ENCODE measurements at places on chromosomes 7 and 10.

GRCh38 chr7:40306596-40306995 is 171.8 kb downstream of the SUGCT start:
- no peak for DNase-seq

DNA sequence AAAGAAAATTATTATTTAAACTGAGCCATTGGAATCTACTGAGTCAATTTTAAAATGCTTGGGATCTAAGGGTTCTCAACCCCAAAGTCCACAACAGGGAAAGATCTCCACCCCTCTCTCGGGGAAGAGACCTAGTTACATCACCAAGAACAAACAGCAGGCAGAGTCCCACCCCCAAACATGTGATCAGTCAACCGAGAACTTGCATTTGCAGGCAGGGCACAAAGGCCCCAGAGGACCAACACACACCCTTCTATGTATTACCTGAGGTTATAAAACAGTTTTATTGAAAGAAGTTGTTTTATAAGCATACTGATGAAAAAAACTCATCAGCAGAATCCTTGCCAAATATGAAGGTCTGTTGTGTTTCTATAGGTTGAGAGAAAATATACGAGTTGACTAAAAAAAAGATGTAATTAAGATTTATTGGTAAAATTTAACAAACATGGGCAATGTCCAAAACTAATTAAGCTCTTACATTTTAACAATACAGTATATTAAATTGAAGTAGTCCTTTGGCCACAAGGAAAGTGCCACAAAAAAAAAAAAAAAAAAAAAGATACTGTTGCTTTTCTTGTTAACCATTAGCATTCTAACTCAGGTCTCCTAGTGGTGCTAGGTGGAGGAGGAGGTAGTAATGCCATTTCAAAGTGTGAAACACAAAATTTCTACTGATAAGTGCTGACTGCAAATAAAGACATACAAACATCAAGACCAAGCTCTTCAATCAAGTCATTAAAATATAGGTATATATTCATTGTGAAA is 975 bp upstream of the USP54 start:
- DNase-seq = no peak

GRCh38 chr7:154886591-154886990 is 116.3 kb downstream of the PAXIP1 start:
- no peak for DNase-seq

- no peak for DNase-seq
Observed at GRCh38 chr7:158382363-158383254, 205.0 kb downstream of the PTPRN2 start.

DNA sequence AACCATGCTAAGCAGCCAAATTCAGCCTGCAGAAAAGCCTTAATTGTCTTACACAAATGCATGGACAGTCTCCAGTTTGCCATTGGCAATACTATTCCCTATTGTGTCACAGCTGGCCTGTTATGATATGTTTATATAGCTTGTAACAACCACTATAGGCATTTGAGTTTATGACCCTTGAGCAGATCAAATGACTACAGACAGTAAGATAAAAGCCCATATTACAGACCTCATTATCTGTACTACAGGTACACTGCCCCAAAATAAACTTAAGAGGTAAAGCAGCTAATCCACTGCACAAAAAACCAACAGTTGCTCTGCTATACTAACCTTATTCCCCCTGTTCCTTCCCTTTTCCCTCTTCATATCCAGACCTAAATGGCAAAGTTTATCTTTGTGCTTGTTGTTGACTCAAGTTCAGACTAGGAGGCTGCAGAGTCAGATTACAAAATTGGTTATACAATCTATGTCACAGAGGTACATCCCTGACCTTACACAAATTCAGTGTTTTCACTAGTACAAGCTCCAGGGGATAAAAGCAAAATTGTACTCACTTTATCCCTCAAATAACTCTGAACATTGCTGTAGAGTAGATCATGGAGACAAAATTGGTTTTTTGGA is 218.4 kb downstream of the GRM8 start:
- no peak for DNase-seq

DNA sequence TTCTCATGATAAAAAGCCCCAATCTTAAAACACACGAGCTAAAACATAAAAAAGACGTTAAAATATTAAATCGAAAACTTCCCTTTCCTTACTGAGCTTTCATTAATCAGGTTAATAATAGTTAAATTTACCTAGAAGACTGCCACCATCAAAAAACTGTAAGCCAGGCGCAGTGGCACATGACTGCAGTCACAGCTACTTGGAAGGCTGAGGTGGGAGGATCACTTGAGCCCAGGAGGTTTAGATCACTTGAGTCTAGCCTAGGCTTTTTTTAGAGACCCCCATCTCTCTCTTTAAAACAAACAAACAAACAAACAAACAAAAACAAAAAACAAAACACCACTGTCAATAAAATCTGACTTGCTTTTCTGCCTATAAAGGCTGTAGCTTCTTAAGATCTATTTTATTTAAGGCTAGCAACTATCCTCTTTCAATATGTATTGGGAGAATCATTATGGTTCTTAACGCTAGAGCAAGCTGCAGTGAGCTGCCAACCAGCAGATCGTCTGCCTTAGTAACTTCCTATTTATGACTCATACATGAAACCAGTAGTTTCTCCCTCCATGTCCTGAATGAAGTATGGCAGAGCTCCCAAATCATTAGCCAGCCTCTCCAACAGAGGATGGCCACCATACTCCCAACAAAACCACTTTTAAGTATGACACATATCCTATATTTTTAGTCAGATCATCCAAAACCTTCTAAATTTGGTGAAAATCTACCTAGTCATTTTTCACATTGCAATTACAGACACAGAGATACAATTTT is 163.7 kb downstream of the SRPK2 start:
- no peak for DNase-seq

- no peak for DNase-seq
Observed at GRCh38 chr10:117254338-117254737, 13.4 kb downstream of the SLC18A2 start.

- no peak for DNase-seq
Observed at GRCh38 chr7:19118636-19119371, 1.4 kb upstream of the TWIST1 start.

DNA sequence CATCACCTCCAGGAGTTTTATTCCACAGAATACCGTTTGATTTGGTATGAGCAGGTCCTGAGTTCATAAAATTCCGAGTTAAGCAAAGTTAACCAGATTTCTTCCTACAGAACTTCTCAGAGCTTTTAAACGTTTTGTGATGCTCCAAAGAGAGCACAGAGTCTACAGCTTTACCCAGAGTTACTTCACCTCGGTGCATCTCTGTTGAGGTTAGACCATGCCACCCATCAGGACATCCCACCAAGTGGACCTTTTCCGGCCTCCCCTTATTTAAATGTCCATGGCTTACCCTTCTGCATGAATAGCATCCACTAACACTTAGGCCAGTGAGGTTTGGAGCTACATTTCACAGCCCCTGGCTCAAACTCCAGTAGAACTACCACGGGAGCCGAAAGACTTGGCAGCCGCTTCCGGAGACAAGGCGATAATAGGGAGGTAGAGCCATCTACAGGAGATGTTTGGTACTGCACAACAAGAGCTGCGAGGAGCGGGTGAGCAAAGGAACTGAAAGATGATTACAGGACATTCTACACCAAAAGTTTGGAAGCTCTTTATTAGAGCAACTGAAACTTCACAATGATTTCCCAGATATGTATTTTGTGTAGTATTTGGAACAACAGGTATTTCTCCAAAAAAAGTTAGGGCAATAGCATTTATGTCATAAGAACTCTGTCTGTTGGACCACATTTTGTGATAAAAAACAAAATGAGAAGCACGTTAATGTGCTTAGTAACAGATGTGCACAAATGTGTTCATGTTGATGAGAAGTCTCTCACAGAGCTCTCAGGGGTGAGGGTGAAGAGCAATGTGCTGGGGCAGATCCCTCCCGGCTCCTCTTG is 174.7 kb downstream of the HERPUD2 start:
- DNase-seq = peak; percentile 14

- DNase-seq = no peak
Observed at GRCh38 chr10:122292376-122292775, 21.3 kb downstream of the BTBD16 start.

DNA sequence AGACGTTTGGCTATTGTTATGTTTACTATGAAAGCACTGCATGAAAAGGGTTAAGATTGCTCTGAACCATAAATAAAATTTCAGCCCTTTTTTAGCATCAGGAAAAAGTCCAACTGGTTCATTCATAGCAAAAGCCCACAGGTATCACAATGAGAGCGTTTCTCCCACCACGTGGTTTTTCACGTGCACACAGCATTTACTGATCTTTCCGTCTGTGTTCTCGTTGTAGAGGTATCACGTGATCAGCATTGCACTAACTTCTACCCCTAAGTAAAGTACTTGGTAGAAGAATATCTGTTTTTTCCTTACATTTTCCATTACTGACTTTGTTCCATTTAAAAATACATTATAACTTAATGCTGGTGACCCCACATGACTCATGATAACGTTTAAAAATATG is 17.8 kb upstream of the CCDC3 start:
- DNase-seq = no peak

- no peak for DNase-seq
Observed at GRCh38 chr10:55500931-55501559, 700.0 kb upstream of the PCDH15 start.

DNA sequence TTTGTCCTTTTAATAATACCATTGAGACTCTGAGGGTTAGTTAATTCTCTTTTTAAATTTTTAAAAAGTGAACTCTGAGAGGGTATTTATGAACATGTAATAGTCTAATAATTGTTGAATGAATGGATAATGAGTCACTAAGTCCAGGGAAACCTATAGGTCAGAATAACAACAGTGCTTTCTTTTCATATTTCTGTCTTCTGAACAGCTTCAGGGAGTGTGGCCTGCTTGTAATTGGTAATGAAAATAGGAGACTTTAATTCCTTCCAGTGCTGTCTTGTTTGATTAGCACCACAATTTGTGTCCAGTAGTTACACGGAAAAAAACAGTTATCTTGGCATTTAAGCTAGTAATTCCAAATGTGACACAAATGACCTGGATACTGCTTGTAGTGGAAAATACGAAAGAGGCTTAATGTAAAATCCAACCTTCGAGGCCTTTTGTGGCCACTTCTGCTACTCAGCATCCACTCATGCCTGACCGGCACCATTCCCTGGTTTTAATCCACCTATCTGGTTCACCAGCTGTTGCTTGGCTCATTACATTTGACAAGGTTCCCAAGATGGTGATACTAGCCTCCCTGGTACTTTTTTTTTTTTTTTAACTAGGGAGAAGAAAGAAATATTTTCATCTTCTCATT is 149.3 kb upstream of the IMMP2L start:
- DNase-seq = no peak

DNA sequence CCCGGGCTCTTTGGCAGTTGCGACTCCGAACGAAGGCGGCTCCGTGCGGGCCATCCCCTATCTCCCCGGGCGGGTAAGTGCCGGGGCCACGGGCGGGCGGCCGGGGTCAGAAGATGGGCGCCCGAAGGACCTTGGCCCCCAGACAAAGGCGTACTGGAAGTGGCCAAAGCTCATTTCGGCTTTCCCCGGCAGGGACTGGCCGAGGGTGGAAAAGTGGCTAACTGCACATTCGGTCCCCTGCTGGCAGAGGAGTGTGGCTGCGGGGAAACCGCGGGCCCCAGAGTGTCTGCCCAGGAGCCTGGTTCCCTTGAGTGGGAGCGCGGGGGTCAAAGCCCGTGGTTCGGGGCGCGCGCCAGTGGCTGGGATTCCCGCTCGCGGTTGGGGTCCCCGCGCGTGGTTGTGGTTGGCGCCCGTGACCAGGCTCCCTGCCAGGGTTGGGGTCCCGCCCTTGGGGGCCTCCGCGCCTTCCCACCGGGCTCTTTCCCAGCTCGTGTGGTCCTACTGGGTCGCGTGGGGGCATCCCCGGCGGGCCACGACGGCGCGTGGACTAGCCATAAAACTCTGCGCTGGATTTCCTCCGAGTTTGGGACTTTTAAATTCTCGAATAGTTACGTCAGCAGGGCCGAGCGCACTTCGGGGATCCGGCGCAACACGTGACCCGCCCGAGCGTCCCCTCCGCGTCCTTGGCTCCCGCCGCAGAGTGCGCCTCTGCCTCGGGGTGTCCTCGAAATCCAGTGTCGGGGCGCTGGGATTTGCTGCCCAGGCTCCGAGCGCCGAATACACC is 124.4 kb downstream of the TACC2 start:
- DNase-seq = no peak

DNA sequence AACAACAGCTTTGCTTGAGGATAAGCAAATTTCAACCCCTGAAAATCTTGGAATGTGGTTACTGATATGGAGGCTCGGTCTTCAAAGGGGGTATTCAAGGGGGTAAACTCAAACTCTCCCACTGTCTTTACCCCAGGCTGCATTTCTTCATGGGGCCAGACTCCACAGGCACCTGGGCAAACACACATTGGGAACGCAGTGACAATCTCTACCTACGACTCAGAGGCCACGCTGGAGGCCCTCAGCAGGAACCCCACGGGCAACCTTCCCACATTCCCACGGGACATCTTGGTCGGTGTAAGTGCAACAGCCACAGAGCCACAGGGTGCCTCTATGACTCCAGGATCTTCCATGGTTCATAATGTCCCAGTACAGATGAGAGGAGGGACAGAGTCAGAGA is 2.2 kb upstream of the INSIG1 start:
- no peak for DNase-seq

DNA sequence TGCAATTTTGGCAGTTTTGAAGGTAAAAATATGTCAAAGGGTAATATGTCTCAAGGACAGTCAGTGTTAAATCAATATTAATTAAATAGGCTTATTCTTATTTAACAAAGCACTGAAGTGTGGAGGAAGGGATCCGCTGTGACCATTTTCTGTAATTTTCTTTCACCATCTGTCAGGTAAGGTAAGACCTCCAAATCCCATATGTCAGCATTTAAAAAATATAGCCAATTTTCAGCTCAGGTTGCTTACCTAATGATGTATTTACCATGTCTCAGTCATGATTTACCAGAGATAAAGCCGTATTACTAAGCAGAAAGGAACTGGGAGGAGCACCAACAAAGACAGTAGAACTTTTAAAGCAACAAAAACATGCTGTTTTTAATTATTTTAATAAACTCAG is 683.9 kb downstream of the CCSER2 start:
- no peak for DNase-seq

DNA sequence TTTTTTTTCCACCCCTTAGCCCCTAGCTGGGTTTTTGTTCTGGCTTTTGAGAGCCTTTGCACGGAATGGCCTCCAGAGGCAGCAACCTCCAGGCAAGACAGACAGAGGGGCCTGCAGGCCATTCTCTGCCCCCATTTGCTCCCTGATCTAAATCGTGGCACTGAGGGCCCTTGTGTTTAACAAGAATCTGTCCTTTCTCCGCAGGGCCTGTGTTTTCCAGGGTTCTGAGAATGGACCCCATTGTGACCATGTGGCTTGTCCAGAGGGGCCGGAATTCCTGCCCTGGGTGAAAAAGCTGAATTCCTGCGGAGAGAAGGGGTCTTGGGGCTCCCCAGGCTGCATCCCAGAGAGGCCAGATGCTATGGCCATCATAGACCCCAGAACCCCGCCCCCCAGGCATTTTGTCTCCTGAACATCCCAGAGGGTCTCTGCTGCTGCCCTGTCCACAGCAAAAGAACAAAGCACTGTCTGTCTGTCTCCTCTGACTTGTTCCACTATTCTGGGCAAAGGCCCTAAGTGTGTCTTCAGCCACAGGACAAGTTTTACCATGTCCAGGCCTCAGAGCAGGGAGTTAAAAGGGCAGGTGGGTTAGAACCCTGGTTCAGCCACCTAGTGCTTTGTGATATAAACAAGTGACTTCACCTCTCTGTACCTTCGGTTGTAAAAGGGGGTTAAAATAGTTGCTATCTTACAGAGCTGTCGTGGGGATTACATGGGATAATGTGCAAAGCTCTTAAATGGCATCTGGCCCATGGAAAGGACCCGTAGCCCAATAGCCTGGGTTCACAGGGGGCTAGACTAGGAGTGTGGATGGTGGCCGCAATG is 155.6 kb downstream of the SH3PXD2A start:
- no peak for DNase-seq

- DNase-seq = no peak
Observed at GRCh38 chr10:71632200-71632820, 87.3 kb downstream of the C10orf105 start.

Data from stimulated activated CD8-positive, alpha-beta memory T cell treated with anti-CD3 and anti-CD28 coated beads, Interleukin-4, amount 100 ng/mL, for 1 hour (primary cell).